ENCODE measurements at places on chromosomes 6 and 20. TPM values are rescaled to one million over a fixed set of nuclear protein-coding genes. Genes with fewer than 3 reads are reported as not detected.
A peak's percentile ranks its signal among the peaks of the same experiment; 100 is the strongest.

The PRND gene
- not detected for total RNA-seq

The CRISP3 gene
- total RNA-seq, result 10.2 TPM

The SYCP2L gene
- 1.2 TPM for total RNA-seq

The MYL9 gene
- 693 TPM for total RNA-seq

The PRIM2 gene
- 11.3 TPM for total RNA-seq

The SDC4 gene
- 49.0 TPM for total RNA-seq

The PCSK2 gene
- 16.1 TPM for total RNA-seq

The PKIB gene
- total RNA-seq, result 0.36 TPM

The DDX43 gene
- 1.1 TPM for total RNA-seq

The NOX3 gene
- not detected for total RNA-seq

The SLC22A16 gene
- total RNA-seq, result 3.6 TPM

The SSTR4 gene
- total RNA-seq, result not detected

The RBPJL gene
- not detected for total RNA-seq

The TRIM15 gene
- 0.72 TPM for total RNA-seq

The NTSR1 gene
- total RNA-seq, result not detected

The TMEM74B gene
- total RNA-seq, result 1.1 TPM

DNA sequence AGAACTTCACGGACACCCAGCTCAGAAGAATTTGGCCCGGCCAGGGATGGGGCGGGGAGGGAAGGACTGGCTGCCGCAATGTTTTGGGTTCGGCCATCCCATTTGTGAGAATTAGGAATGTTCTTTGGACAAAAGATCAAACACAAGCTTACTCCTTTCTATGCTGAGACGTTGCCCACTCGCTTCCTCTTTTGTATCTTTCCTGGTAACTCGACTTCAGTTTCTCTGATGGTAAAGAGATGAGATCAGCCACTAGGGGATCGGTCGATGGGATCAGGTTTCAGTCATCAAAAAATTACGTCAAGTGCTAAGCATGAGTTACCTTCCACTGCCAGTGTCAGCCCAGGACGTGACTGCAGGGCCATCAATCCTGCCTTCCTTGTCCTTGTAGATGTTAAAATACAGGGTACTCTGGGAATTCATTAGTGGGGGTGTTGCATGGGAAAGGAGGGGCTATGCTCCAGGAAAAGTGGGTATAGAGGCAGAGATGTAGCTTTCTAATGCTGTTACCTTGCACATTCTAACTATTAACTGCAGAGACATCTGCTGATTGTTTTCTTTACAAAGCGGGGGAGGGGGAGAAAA is 190.2 kb downstream of the TSHZ2 start:
- DNase-seq, result peak; percentile 63

DNA sequence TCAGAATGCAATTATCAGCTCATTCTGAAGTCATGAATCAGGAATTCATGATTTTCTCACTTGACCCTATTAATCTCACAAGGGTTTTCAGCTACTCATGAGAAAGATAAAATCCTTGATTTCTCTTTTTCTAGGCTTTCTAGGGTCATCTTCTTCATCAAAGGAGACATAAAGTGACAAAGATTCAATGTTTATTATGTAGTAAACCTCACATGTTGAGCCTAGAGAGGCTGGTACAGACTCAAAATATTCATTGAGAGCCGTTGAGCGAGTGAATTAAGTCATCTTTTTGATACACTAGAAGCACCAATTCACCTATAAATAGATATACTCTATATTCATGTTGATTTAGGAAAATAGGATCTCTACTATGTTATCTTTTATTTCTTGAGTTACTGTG is 104.8 kb upstream of the TRAF3IP2 start:
- DNase-seq, result no peak

GRCh38 chr6:43929511-43929910 is 159.5 kb downstream of the VEGFA start:
- DNase-seq, result no peak

GRCh38 chr6:144346719-144347447 is 61.7 kb downstream of the UTRN start:
- no peak for DNase-seq

DNA sequence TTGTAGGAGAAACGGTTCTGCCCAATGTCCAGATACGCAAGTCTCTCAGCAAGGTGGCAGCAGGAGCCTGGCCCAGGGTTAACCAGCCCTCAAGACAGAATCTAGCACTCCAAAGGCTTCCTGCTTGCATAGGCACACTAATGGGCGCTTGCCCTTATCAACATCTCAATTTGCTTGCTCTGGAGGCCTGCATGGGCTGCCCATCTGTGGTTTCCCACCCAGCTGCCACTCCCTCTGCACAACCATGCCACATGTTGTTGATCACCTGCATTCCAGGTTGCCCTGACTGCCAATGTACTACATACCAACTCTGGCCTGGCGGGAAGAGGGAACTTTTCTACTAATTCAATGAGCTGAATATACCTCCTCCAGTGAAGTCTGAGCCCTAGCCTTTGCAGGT is 74.6 kb downstream of the ATG5 start:
- DNase-seq, result no peak

DNA sequence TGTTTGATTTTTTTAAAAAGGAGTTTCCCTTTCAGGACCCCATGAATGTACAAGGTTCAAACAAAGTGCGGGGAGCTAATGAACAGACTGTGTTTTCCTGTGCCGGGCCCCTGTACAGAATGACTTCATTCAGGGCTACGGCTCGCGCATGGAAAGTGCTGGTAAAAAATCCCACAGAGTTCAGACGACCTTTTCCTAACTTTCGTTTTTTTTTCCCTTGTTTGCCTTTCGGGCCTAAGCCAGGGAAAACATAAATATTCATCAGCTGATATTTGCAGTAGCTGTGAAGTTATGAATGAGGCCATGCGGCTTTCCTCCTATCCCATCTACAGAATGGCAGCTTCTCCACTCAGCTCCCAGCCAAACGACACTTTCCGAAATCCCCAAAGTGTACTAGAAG is 74.0 kb downstream of the HAO1 start:
- DNase-seq, result no peak

- DNase-seq, result no peak
Observed at GRCh38 chr20:35284992-35285805, 627 bp upstream of the EIF6 start.

DNA sequence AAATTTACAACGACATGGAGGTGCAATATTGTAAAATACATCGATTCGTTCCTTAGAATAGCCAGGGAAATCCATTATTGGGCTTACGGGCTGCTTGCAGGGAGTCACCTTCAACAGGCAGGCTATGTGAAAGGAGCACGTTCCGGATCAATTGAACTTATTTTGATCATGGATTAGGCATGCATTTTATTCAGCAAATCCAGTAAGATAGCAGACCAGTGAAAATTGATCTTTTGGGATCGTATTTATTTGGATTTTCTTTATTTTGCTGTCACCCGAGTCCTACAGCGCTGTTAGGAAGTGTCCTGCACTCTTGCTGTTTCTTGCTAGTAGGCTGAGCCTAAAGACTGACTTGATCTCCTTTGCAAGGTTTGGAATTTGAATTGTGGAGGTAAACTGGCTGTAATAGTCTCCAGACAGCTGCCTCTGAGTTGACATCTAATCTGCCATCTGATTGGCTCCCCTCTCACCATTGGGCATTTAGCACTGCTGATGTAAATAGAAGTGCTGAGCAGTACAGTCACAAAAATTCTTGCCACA is 3.0 kb downstream of the ARID1B start:
- no peak for DNase-seq

- no peak for DNase-seq
Observed at GRCh38 chr20:18665135-18665534, 77.3 kb downstream of the DTD1 start.

DNA sequence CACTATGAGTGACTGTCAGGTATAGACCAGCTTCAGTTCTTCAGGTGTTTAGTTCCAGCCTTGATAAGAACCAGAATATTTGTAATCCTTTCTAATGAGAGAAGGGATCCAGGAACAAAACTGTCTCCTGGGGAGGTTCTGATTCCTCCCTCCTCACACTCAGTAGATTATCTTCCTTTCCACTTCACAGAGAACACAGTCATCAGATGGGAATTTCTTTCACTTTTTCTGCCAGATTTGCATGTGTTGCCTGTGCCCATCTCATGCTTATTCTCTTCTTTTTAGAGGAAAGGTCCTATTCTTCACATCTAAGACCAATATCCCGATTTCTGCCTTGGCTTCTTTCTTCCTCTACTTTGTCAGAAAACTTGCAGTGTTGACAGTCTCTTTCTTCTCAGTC is 50.8 kb downstream of the CD109 start:
- DNase-seq, result no peak

- no peak for DNase-seq
Observed at GRCh38 chr6:82030301-82030700, 217.2 kb downstream of the IBTK start.

DNA sequence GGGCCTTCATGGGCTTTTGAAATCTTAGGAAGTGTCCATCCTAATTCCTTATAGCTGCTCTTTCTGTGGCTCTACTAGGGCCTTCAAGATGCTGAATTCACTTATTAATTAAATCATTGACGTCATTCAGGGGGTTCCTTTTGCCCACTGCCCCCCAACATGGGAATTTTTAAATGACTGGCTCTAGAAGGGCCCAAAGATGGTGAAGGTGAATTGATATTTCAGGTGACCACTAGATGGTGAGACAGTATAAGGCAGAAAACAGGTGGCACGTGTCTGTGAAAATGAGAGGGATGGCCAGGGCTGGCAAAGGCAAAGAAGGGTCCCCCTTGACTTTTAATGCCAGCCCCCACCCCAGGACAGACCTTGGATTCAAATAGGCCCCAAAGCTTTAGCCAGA is 11.8 kb downstream of the GNAS start:
- no peak for DNase-seq

DNA sequence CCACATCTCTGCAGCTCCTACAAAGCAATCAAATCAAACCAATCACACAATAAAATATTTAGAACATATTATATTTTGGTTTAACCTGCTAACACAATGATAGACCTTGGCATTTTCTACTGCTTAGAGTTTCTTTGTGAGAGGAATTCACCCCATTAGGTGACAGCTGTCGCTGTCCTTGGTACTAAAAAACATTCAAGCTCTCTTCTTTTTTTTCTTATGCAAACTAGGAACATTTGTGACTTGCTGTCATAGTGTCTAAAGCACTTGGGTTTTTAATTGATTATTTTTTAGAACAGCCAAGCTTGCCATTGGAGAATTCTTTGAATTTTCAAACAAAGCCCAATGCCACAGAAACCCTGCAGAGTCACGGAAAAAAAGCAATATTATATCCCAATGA is 46.4 kb downstream of the CNR1 start:
- no peak for DNase-seq

GRCh38 chr6:169763881-169764280 is 12.5 kb downstream of the ERMARD start:
- no peak for DNase-seq

GRCh38 chr6:119445666-119446065 is 96.1 kb upstream of the MAN1A1 start:
- no peak for DNase-seq

- DNase-seq, result no peak
Observed at GRCh38 chr6:158358450-158359077, 46.3 kb downstream of the TULP4 start.

DNA sequence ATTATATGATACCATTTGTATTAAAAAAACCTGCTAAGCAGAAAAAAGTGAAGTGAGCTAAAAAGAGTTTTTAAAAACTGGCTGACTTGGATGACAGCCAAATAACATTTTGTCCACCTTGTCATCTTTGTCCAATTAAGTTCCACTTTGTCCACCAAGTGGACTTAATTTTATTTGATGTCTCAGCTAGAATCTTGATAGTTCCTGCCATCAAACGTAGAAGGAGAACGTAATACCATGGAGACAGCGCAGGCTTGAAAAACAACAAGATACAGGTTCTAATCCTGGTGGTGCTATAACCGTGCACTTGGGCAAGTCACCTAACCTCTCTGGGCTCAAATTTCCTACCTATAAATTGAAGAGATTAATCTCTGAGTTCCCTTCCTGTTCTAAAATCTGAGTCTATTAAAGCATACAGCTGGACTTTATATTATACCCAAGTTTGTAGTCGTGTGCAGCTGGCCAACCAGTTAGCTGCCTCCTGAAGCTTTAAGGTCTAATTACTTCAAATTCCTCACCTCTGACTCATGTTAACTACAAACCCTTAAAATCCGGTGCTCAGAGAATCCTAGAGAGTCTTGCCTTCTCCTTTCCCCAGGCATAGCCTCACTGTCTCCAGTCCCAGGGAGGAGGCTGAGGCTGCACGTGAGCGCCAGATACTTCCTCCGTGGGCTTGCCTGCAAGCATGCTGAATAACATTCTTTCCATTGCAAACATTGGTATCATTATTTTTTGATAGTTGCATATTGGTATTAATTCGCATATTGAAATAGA is 16.8 kb downstream of the TMEM244 start:
- no peak for DNase-seq

DNA sequence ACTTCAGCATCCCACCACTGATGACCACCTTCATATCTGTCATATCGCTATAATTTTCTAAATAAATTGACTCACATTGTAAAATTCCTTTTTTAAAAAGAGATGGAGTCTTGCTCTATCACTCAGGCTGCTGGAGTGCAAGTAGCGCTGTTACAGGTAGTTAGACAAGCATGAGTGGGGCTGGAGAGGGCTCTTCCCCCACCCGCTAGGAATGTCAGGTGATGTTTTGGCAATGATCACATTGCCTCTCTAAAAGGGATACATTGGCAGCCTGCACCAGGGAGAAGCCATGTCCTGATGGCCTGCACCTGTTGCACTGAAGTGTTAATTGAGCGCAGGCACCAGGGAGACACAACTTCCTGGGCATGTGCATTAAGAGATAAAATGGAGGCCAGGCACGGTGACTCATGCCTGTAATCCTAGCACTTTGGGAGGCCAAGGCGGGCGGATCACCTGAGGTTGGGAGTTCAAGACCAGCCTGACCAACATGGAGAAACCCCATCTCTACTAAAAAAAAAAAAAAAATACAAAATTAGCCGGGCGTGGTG is 16.9 kb upstream of the SLC22A16 start:
- no peak for DNase-seq

- DNase-seq, result no peak
Observed at GRCh38 chr20:34108616-34109174, 3.3 kb downstream of the EIF2S2 start.

DNA sequence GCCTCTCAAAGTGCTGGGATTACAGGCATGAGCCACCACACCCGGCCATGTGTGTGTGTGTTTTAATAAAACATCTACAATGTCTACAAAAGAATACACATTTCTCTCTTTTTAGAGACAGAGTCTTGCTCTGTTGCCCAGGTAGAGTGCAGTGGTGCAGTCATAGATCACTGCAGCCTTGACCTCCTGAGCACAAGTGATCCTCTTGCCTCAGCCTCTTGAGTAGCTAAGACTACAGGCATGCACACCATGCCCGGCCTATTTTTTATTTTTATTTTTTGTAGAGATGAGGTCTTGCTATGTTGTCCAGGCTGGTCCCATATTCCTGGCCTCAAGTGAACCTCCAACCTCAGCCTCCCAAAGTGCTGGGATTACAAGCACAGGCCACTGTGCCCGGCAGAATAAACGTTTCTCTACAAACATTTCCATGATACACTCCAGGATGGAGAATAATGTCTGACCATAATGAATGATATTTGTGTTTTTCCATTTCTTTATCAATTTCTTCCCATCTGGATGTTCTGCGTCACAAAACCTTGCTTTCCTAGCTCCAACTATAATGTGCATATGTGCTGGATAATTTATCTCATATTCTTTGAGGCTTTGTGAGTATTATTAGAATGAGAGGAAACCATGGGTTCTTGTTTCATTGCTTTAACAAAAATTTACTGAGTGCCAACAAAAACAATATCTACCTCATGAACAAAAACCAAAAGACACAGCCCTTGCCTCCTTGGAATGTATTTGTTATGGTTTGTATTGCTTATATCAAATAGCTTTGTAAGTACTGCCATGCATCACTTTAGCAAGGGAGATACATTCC is 28.6 kb upstream of the CCN2 start:
- no peak for DNase-seq

GRCh38 chr6:117290173-117290846 is 25.0 kb downstream of the VGLL2 start:
- DNase-seq, result no peak

GRCh38 chr6:42966571-42966970 is 6.0 kb downstream of the GNMT start:
- no peak for DNase-seq

All from ovary (tissue), 10 donors.